ENCODE measurements at places on chromosomes 16 and 17.

- no peak for DNase-seq
These were observed 18.8 kb downstream of the MAP1LC3B start for GRCh38 chr16:87410968-87411367.

DNA sequence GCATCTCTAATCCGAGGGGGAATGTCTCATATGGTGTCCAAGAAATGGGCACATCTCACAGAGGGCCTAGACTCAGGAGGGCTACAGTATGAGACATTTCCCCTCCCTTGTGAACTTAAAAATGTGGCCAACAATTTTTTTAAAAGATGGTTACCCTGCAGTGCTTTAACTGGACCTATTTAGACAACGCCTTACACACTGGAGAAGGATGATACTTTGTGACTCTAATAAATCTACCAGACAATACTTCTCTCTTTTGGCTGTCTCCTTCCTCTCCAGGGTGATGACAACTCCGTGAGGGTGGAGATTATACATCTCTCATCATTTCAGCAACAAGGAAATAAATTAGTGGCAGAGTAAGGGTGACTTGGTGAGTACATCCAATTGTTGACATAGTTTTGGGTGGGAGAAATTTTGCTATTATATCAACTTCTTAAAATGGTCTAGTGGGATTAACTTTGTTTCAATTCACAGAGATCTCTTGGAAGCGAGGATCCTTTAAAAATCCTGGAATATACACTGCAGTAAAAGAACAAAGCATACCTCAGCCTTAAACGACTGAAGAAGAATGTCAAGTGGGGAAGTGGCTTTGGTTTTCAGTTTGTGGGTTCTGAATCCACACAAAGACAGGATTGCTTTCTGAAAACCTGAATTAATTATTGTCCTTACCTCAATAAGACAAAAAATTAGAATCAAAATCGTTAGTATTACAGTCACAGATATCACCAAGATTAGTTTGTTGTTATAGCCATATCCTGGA, 89.8 kb downstream of the KPNA2 start:
- DNase-seq, result no peak

DNA sequence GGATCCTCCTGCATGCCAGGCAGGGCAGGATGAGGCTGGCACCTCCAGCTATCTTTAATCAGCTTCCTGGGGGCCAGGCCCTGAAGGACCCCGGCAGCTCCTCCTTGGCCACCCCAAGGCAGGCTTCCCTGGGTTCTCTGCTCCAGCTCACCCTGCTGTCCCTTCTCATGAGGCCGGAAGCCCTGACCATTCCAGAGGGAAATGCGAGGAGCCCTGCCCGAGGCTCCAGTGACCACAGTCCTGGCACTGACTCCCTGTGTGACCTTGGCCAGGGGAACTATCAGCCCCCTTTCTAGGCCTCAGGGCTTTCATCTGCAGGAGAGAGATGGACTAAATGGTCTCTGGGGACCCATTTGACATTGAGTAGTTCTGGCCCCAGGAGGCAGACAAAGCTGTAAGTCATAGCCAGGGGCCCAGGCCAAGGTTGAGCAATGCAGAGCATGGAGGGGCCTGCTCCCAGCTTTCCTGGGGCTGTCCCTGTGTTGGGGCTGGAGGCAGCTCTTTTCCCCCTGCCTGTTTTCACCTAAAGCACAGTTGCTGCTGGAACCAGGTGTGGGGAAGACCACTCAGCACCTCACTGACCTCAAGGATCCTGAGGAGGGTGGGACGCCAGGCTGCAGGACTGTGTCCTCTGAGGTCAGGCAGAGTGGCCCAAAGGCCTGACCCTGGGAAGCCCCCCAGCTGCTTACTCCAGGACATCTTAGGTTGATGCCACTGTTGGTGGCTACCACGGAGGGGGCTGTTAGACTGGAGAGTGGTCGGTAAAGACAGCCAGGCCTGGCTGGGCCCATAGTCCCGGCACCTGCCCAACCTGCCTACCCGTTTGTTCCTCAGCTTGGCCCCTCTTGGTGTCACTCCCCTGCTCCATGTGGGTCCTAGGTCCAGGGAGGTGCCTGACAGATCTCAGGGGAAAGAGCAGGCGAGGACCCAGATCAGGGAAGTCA, 8.1 kb downstream of the KCNH6 start:
- no peak for DNase-seq

DNA sequence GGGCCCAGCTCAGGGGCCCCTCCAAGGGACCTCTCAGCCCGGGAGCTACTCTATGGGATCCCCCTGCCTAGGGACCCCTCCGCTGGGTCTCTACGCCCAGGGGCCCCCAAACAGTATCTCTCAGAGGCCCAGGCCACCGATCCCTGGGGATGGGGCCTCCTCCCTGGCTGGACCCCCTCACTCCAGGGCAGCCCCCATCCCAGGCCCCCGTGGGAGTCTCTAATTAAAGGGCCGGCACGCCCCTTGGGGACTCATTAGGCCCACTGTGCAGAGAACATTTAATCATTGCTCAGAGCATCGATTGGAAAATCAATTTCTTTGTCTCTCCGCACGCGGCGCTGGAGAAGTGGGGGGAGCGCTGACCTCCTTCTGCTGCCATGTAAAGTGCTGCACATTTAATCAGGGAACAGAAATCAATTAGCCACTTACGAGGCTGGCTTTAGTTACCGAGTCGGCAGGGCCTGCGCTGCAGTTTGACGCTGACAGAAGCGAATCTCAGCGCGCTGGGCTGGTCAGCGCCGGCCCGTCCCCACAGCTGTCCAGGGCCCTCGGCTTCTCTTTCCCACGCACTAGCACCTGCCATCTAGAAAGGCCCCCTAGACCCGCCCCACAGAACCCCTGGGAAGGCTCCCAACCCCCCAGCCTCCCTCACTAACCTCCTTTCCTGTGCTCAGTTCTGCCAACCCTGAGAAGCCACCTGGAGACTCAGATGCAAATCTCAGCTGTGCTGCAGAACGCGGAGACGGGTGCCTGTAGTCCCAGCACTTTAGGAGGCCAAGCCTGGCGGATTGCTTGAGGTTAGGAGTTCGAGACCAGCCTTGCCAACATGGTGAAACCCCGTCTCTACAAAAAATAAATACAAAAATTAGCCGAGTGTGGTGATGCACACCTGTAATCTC, 20.2 kb upstream of the C1QL1 start:
- DNase-seq, result no peak

- DNase-seq, result no peak
These were observed 1.1 kb downstream of the ATP2A1 start for GRCh38 chr16:28879261-28879840.

DNA sequence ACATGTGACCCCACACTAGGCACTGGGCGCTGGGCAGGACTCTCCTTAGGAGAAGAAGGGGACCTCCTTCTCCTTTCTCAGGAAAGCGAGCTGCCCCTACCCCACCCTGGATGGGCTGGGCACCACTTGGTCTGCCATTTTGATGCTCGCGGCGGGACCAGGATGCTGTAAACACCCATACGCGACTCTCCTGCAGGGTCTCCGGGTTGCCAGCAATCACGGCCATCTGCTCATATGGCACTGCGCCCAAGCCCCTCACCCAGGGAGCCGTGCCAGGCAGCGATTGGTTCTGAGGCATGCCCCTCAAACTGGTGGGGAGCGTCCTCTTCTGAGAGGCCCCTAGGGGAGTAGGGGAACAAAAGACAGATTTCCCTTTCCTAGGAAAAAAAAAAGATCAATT, 99.0 kb downstream of the C16orf78 start:
- no peak for DNase-seq

GRCh38 chr17:59762049-59762823, 54.8 kb downstream of the VMP1 start:
- DNase-seq, result no peak

GRCh38 chr17:69719474-69720048, 305.1 kb downstream of the MAP2K6 start:
- DNase-seq, result no peak

GRCh38 chr16:2854700-2855309, 3.2 kb downstream of the PRSS22 start:
- DNase-seq, result no peak

- no peak for DNase-seq
These were observed 119.1 kb downstream of the RAB11FIP4 start for GRCh38 chr17:31510308-31511194.

GRCh38 chr17:63338272-63338671, 107.8 kb downstream of the CYB561 start:
- no peak for DNase-seq

DNA sequence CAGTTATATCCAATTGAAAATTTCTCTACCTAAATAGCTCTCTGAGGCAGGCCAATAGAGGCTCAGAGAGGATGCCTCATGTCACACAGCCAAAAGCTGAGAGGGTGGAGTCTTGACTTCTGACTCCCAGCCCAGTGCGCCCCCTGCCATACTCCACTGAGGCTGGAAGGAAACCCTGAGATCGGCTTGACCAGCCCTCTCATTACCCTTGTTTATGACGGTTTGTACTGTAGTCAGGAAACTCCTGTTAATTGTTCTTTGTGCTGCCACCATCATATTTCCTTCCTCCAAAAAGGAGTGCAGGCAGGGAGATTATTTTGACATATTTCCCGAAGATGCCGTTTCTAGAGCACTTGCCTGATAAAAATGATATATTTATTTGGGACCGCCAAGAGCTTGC, 107.9 kb downstream of the AIPL1 start:
- DNase-seq, result no peak

- no peak for DNase-seq
These were observed at the start of gene HNF1B for GRCh38 chr17:37744961-37745800. Gene HNF1B, minus strand, starts transcription at chr17:37745059. Its CDS starts 175 bp downstream, at chr17:37744884.

Measured in cortex of kidney (tissue), 1 donor.